ENCODE measurements at places on chromosomes 16 and 17. TPM values are rescaled to one million over a fixed set of nuclear protein-coding genes. Genes with fewer than 3 reads are reported as not detected.

Gene ABCC12
- 0.07 TPM for total RNA-seq

Gene RASD1
- 8.3 TPM for total RNA-seq

Gene GGT6
- not detected for total RNA-seq

Gene PIRT
- total RNA-seq, result 0.07 TPM

Gene CLEC10A
- not detected for total RNA-seq

Gene SSTR5
- not detected for total RNA-seq

Gene PLLP
- total RNA-seq, result 0.79 TPM

Gene ZG16
- total RNA-seq, result not detected

Gene TMEM238L
- not detected for total RNA-seq

Gene SECTM1
- not detected for total RNA-seq

Gene NTHL1
- 51.9 TPM for total RNA-seq

Gene TMEM235
- total RNA-seq, result not detected

Gene ABCA9
- total RNA-seq, result 1.3 TPM

Gene RAB40C
- 30.9 TPM for total RNA-seq

Gene CDH1
- total RNA-seq, result 1.1 TPM

Gene C16orf46
- total RNA-seq, result 2.1 TPM

All from neural crest cell (in vitro differentiated cells).